ENCODE measurements at places on chromosomes 2 and 18.

- DNase-seq = no peak
Observed at GRCh38 chr2:142650601-142651000, 226.9 kb upstream of the KYNU start.

GRCh38 chr2:652881-653480, 24.2 kb downstream of the TMEM18 start:
- DNase-seq = no peak

GRCh38 chr18:12361770-12362378, 15.2 kb downstream of the AFG3L2 start:
- DNase-seq = peak; percentile 28

DNA sequence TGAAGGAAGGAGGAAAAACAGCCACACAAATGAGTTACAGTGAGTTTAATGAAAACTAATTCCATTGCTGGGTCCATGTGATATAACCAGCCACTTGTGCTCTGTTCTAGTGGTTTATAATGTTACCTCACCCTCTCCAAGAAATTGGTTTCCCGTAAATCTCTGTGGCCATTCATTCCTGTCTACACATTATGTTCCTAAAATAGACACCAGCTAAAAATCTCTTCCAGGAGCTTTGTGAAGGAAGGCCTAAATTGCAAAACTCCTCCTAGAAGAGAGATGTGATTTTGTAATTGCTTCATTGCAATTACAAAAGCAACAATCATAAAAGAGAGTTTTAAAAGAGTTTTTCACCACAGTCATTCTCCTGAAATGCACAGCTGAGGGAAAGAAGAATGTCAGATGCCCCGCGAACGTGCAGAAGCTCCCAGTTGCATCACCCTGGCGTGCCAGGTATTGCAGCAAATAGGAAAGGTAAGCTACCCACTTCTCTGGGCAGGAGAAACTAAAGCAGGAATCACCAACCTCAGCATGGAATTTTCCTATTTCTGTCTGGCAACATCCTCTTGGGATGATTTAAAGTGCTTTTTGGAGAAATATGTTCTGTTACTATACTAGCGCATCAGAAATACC, 1.7 kb downstream of the SCN1A start:
- DNase-seq = no peak

- no peak for DNase-seq
Observed at GRCh38 chr2:68487773-68488355, 20.5 kb downstream of the APLF start.

DNA sequence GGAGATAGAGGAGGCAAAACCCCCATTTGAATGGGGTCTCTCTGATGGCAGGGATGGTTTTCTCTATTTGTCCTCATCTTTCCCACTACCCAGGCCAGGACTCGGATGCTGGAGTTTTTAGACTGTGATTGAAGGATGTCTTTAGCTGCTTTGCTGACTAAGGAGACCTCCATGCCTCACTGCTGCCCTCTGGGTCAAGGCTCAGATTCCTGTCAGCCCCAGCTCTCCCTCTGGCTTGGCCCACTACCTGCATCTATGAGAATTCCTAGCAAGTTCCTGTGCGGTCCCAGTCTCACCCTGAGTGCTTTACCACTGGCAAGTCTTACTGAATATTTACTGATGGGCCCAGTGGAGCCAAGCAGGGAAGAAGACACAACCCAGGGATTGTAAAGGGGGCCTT, 184.0 kb downstream of the CELF4 start:
- DNase-seq = no peak

DNA sequence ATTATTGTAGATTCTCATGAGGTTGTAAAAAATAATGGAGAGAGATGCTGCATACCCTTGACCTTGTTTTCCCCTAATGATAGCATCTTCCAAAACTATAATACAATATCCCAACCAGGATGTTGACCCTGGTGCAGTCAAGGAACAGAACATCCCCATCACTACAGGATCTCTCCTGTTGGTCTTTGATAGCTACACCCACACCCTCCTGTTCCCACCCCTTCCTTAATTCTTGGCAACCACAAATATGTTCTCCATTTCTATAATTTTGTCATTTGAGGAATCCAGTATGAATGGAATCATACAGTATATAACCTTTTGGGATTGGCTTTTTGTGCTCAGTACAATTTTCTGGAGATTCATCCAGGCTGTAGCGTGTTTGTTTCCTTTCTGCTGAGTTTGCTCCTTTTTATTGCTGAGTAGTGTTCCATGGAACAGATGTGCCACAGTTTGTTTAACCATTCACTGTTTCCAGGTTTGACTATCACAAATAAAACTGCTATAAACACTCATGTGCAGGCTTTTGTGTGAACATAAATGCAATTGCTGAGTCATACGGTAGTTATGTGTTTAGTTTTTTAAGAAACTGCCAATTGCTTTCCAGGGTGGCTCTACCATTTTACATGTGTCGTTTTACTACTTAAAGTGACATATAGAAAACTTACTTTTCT, 22.2 kb downstream of the MCFD2 start:
- DNase-seq = no peak

- no peak for DNase-seq
Observed at GRCh38 chr18:37543321-37543720, 22.3 kb downstream of the CELF4 start.

GRCh38 chr18:24964216-24964615, 387.8 kb downstream of the ZNF521 start:
- DNase-seq = no peak

GRCh38 chr2:25982273-25982967, at the start of gene KIF3C:
KIF3C (minus strand) TSS chr2:25982497; CDS start chr2:25981917, 580 bp downstream.
- peak; percentile 58 for DNase-seq

- no peak for DNase-seq
Observed at GRCh38 chr2:28901202-28901601, 6.7 kb downstream of the WDR43 start.

Data from brain microvascular endothelial cell (primary cell).